Thoracic aorta (tissue), 2 donors: ENCODE measurements at places on chromosomes 5 and 9.

DNA sequence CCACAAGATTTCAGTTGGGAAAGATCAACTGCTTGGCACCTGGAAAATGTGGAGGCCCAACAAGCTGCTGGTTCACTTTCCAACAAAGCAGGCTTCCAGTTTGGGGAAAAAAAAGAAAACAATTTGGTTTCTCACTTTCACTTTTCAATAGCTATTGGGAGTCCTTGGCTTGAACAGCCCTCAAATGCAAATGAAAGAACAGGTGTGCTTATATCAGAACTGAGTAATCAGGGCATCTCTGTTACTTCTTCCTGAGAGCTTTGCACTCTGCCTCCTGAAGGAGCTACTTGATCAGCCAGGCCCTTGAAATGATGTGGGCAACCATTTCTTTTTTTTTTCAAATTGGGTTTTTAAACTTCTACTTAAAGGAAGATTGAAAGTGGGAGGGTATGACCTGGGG lies 73.5 kb downstream of the MFAP3 start:
- DNase-seq = no peak

- no peak for DNase-seq
These were observed 34.5 kb upstream of the SLC46A2 start for GRCh38 chr9:112925058-112925641.

DNA sequence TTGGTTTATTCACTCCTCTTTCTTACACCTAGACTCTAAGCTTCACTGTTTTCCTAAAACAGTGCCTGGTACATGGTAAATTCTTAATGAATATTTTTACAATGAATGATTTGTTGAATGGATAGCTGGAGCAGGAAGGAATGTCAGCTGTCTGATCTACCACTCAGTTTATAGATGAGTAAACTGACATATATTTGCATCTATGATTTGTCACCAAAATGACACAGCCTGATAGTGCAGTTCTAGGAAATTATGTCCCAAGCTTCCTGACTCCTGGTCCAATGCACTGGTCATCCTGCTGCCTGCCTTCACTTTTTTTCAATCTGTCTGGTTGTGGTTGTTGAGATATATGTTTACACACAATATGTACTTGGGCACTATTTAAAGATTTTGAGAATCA lies 651.7 kb upstream of the WWC1 start:
- DNase-seq = no peak

GRCh38 chr9:13992138-13993088 lies 321.5 kb downstream of the NFIB start:
- DNase-seq = no peak

GRCh38 chr5:33994845-33995244 lies 10.4 kb upstream of the SLC45A2 start:
- DNase-seq = no peak

DNA sequence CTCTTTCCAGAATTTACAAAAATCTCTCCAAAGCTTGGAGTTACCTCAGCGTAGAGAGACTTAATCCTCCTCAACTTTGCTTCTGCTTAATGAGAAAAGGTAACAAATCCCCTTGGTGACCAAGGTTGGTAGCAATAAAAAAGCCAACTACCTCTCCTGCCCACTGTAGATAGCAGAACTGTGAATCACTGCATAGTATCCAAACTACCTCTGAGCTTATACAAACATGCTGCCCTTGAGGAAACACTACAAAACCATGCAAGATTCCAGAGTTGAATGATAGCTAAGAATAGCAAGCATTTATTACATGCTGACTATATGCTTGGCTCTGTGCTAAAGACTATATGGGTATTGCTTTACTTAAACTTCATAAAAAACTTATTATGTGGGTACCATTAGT lies 2.8 kb upstream of the ADAMTS12 start:
- DNase-seq = no peak

DNA sequence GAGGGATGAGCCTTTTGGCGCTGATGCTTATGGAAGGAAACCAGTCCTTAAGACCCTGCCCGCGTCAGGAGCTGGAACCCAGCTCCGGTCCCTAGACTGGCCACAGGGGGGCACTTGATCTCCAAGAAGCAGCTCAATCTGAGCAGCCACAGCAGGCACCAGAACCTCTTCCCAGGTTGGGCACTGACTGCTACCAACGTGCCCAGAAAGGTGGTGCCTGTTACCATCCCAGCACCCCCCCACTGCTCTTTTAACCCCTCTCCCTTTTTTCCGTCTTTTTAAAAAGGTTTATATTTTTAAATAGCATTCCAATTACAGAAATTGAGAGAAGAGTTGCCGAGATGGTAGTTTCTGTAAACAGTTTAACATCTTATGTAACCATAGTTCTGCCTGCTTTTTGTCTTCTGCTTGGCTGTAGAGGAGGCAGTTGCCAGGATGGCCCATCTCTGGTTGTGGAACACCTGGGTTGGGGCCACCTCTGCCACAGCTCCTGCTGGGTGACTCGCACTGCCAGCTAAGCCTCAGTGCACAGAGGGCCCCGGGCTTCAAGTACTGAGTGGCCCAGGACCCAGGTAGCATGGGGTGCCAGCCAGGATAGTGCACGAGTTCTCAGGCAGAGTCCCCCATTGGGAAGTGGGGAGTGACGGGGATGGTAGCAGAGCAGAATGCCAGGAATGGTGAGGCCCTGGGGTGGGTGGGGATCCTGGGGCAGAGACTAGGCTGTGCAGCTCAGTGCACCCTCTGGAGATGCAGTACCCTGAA lies 62.8 kb downstream of the PFDN1 start:
- DNase-seq = no peak

- DNase-seq = no peak
These were observed 11.1 kb downstream of the SMU1 start for GRCh38 chr9:33065157-33066076.

- DNase-seq = no peak
These were observed 261.9 kb downstream of the PBX3 start for GRCh38 chr9:126009047-126009446.

GRCh38 chr9:72882117-72882775 lies 70.6 kb downstream of the ALDH1A1 start:
- DNase-seq = peak; percentile 21

GRCh38 chr5:149550594-149551226 lies 529 bp downstream of the CSNK1A1 start:
- DNase-seq = no peak

DNA sequence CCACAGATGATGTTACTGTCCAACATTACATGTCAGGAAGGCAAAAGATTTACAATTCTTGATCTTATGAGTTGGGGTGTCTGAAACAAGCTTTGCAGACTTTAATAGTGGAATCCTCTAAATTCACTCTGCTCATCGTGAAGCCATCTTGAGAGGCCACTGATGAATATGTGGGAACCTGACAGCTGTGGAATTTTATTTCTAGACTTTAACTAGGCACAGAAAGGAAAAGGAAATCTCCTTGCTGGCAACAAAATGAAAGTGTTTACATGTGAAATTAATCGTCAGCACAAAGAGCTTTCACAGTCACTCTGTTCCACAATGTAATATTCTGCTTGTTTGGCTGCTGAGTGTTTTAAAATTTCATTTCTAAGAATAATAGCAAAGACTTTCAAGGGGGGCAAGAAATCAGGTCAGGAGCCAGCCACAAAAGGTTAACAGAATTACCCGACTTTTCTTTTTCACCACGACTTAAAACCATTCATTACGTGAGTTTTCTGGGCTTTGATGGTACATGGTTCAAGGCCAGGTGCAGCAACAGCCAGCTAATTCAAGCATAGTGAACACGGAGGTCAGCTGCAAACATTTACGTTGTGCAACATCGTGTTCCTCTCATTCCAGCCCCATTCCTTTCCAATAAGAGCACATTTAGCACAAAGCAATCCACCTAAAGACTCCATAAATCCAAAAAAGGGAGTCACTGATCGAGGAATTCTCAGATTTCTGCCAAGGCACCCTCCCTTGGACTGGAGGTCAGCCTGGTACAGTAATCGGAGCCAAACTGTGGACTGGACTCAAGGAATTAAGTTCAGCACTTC lies 14.6 kb downstream of the NREP start:
- DNase-seq = no peak

DNA sequence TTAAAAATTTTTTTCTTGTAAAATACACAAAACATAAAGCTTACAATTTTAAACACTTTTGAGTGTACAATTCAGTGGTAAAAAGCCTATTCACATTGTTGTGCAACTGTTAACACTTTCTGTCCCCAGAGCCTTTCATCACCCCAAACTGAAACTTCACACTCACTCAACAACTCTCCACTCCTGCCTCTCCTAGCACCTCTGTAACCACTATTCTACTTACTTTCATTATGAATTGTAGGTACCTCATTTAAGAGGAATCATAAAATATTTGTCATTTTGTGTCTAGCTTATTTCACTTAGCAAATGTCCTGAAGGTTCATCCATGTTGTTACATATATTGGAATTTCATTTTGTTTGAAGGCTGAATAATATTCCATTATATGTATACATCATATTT lies 4.3 kb upstream of the ZNF510 start:
- no peak for DNase-seq

DNA sequence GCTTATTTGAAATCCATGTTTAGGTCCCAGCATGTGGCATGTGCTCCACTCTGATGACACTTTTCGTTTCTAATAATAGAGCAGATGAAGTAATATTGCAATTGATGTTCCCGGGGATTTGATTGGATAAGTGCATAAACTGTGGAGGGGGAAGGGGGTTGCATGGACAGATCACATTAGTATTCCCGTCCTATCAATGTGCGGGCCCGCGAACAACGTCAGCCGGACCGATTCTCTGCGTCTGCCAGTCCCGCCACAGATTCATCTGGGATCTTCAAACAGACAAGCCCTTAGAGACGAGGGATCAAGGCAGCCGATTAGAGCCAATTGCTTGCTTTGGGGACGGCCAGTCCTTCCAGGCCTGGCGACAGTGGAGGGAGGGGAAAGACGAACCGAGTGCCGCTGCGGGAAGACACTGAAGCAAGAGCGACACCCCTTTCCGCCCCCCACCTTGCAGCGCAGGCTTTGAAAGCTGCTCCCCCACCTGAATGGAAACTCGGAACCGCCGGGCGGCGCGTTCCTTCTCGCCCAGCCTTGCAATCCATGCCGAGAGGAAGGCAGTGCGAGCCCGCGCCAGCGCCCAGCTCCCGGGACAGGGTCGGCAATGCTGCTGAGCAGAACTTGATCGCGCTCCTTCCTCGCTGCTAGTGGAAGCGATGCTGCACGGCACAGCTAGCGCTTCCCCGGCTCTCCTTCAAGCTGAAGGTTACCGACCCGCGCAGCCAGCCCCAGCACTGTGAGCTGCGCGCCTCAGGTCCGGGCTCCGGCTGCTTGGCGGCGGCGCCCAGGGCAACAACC lies at the start of gene RGS7BP:
RGS7BP (plus strand) TSS at position 247 of the 798 bp plus-strand sequence. CDS start 610 bp downstream, outside the sequence.
- no peak for DNase-seq

DNA sequence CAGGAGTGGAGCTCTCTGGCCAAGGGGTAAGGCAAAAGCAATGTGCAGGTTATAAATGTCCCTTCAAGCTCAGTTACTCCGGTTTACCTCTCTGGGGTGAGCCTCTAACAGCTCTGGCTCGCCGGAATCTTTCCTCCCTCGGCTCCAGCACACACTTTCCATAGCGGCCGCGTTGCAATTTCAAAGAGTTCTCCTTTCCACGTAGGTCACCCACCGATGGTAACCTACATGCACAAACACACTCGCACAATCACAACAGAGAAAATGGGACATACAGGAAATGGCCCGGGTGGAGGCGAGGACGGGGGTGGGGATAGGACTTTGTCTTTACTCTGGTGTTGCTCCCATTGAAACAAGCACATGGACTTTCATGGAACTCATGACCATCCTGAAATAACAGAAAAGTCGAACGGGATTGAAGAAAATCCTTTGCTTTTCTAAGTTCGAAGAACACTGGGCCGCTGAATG lies 1.2 kb downstream of the LHFPL2 start:
- no peak for DNase-seq

- no peak for DNase-seq
These were observed 270.9 kb downstream of the GAS1 start for GRCh38 chr9:86676396-86676795.

DNA sequence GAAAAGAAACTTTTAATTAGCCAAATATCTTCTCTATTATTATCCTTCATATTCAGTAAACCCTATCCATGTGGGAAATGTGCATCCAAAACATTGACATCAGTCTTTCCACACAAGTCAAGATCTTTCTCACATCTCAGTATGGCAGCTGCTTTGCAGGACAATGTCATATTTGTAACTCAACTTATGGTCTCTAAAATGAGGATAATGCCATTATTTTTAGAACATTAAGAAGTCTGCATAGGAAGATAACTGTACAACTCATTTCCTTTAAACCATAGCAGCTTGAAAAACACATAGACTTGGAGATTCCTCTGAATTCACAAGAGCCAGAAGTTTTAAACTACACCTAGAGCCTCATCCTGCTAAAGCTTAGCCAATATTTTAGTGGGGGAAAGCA lies 43.7 kb downstream of the MCTP1 start:
- DNase-seq = no peak

DNA sequence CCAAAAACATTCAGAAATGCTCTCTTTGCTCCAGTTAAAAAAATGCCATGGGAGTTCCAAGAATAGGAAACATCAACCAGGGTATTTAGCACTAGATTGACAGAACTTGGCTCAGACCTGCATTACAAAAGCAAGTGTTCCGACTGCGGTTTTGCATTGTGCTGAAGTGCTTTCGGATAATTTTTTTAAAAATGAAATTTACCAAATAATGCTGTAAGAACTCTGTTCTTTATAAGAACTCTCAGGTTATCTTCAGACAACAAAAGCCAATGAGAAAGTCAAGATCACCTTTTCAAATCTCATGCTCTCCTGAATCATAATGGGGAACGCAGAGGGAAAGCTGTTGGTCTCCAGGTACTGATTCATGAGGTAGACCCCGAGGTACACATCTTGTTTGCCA lies 483 bp upstream of the PLPP6 start:
- no peak for DNase-seq

GRCh38 chr5:158470764-158471534 lies 612.0 kb upstream of the CLINT1 start:
- no peak for DNase-seq

DNA sequence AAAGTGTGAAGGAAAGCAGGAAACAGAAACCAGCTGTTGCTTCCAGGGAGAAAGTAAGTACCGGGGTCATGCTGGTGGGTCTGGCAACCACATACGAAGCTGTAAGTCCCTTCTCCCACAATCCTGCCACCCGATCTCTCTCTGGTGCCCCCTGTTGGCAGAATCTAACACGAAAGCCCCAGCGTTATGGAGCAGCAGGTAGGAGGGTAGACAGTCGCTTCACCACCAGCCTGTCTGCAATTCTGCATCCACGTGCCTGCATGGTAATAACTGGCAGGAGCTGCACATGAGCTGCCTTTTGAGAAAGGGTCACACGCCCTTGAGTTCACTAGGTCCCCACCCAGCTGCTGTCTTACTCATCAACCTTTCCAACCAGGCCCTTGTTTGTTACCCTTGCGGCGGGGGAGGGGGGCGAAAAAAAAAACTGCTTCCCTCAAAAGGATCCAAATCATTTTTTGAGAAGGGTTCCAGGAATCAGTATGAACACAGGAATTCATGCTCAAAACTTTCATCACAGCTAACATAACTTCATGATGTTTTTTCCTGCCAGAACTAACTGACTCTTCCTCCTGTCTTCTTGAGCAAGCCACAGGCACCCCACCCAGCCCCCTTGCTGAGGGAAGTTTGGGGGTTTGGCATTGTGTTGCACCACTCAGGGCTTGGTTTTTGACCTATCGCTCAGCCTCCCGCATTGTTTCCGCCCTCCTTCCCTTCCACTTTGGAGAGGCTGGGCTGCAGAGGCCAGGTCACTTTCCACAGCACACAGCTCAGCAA lies 19.6 kb upstream of the TMEM252 start:
- peak; percentile 15 for DNase-seq
